ENCODE measurements at places on chromosomes 6 and 20.

- DNase-seq, result no peak
These were observed 154.6 kb upstream of the SOX4 start for GRCh38 chr6:21438986-21439352.

- DNase-seq, result no peak
These were observed 407.3 kb downstream of the ARHGAP18 start for GRCh38 chr6:129302671-129303070.

DNA sequence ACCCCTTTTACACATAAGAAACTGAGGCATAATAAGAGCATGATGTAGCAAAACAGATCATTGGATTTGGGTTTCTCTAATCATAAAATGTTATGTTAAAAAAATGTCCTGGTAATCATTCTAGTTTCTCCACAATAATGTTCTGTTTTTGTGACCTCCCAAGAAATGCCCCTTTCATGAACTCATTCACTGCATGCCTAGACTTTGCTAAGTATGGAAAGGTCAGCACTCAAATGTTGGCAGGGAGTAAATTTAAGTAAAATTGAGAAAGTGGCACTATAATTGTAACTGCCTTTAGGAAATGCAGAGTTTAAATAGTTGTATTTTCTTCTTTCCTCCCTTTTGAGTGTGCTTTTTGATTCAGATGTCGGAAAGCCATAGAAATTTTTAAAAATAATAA lies 48.5 kb upstream of the ID4 start:
- no peak for DNase-seq

DNA sequence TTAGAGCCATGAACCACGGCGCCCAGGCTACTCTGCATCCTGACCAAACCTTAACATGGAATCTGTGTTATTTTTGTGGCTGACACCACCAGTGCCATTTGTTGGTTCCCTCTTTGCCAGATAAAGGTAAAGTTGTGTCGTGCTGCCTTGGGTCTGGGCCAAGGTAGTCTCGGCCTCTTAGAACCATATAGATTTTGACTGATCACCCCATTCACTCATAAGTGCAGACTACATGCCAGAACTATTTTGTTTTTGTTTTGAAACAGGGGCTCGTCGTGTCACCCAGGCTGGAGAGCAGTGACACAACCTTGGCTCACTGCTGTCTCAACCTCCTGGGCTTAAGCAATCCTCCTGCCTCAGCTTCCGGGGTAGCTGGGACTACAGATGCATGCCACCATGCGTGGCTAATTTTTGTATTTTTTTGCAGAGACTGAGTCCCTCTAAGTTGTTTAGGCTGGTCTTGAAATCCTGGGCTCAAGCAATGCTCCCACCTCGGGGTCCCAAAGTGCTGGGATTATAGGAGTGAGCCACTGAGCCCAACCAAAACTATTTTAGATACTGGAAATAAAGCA lies 19.2 kb upstream of the RIPOR3 start:
- DNase-seq, result no peak

DNA sequence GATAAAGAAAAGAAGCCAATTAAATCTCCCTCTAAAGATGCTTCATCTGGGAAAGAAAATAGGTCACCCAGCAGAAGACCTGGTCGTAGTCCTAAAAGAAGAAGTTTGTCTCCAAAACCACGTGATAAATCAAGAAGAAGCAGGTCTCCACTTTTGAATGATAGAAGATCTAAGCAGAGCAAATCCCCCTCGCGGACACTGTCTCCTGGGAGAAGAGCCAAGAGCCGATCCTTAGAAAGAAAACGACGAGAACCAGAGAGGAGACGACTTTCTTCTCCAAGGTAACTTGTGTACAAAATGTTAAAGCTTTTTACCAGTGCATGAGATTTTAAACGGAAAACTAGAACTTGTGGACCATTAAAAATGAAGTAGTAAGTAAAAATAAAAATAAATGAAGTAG lies 46.5 kb downstream of the FAM217A start:
- DNase-seq, result peak; percentile 28

DNA sequence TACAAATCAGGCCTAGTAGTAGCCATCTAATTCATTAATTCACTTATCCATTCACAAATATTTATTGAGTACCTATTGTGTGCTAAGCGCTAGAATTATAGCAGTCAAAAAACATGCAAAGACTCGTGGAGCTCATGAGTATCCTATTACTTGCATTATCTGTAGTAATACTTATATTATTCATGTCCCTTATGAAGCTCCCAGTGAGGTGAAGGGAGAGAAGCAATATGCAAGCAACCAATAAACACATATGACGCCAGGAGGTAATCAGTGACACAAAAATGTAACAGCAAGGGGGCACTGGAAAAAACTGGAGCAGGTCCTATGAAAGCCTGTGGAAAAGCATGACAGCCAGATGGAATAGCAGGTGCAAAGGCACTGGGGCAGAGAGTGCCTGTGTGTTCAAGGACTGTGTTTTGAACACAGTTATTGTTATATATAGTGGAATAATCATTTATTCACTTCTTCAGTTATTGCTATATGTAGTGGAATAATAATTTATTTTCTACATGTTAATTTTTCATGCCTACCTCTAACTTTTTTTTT lies 109.5 kb downstream of the KIF13A start:
- no peak for DNase-seq
